ENCODE measurements at places on chromosomes 4 and X. TPM values are rescaled to one million over a fixed set of nuclear protein-coding genes. Genes with fewer than 3 reads are reported as not detected.

The DIPK2B gene
- total RNA-seq: not detected

The FAT1 gene
- total RNA-seq: 73.2 TPM

The MBNL3 gene
- 36.1 TPM for total RNA-seq

The FRG2 gene
- not detected for total RNA-seq

The IL21 gene
- total RNA-seq: not detected

The SPARCL1 gene
- total RNA-seq: not detected

The MED14 gene
- total RNA-seq: 47.0 TPM

The LRCH2 gene
- not detected for total RNA-seq

The HSPA4L gene
- 5.1 TPM for total RNA-seq

The F9 gene
- total RNA-seq: not detected

The GC gene
- total RNA-seq: not detected

The UGT2A1 gene
- not detected for total RNA-seq

The GABRG1 gene
- total RNA-seq: not detected

The CACNA1F gene
- total RNA-seq: not detected

The AMBN gene
- total RNA-seq: not detected

The PGAM4 gene
- not detected for total RNA-seq

The TRIML2 gene
- total RNA-seq: not detected

The GLRA2 gene
- total RNA-seq: not detected

The IBSP gene
- not detected for total RNA-seq

The ERAS gene
- 0.50 TPM for total RNA-seq

The UGT8 gene
- 2.7 TPM for total RNA-seq

The ANKRD50 gene
- 14.4 TPM for total RNA-seq

The PTCHD1 gene
- total RNA-seq: not detected

The XAGE1A gene
- total RNA-seq: not detected

The RPL9 gene
- total RNA-seq: 792 TPM

The TSPAN6 gene
- total RNA-seq: 49.6 TPM

The SOX3 gene
- not detected for total RNA-seq

The CT45A7 gene
- total RNA-seq: not detected

The XAGE5 gene
- not detected for total RNA-seq

The KLF8 gene
- total RNA-seq: 93.2 TPM

The RNF128 gene
- 0.17 TPM for total RNA-seq

The CXCL13 gene
- total RNA-seq: not detected

The MID1 gene
- total RNA-seq: 57.0 TPM

The MSANTD1 gene
- 3.4 TPM for total RNA-seq

The TCEAL2 gene
- total RNA-seq: not detected

The INTU gene
- total RNA-seq: 9.7 TPM

The TMEM154 gene
- 34.5 TPM for total RNA-seq
